ENCODE measurements at places on chromosomes 2 and 18. TPM values are rescaled to one million over a fixed set of nuclear protein-coding genes. Genes with fewer than 3 reads are reported as not detected.

GRCh38 chr18:33576999-33577646, 896 bp upstream of the ASXL3 start:
- no peak for DNase-seq

GRCh38 chr2:11567631-11568031, 33.8 kb downstream of the GREB1 start:
- DNase-seq = no peak

GRCh38 chr2:110747522-110748488, 15.4 kb downstream of the ACOXL start:
- no peak for DNase-seq

GRCh38 chr2:168107322-168107721, 140.1 kb downstream of the STK39 start:
- DNase-seq = no peak

DNA sequence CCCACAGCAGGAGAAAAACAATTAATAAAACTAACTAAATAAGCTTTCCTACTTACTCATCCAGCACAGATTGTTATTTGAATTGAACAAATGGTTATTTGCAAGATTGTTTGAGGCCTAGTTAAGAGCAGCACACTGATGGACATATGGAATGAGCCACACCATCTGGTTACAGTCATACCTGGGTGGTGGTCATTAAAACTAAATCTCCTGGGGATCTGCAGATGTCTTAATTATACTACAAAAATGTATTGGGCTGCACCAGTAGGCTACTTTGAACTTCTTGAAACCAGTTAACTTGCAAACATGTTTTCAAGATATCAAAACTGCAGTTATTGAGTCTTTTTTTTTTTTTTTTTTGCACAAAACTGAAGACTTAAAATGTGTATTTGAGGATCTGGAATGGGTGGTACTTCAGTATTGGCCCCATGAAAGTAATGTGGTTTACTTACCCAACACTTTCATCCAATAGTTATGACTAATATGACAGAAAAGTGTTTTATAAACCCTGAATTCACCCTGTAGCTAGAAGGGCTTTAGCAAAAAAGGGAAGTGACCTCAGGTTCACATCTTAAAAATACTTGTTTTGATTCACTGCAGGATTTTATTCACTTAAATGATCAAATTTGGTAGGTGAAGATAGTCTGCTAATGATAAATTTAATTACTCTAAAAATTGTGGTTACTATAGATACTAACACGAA, 10.8 kb downstream of the AGFG1 start:
- no peak for DNase-seq

GRCh38 chr2:235634435-235635158, 140.8 kb downstream of the AGAP1 start:
- no peak for DNase-seq

GRCh38 chr18:58792086-58792485, 72.6 kb upstream of the ZNF532 start:
- no peak for DNase-seq

DNA sequence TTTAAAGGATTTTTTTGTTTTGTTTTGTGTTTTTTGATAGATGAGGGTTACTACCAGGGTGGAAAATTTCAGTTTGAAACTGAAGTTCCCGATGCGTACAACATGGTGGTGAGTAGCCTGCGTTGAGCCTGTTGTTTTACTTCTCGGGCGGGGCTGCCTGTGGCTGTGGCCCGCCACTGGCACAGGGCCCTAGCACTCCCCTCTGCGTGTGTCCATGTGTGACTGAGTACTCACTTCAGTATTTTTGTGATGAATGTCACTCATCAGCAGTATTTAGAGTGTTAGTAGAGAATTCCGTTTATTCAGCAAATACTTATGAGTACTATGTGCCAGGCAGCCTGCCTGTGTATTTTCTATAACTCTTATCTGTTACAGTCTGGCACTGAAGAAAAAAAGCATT, 44.3 kb upstream of the SCLY start:
- no peak for DNase-seq

Gene ADD2
- 3.5 TPM for total RNA-seq
